Activated CD4-positive, alpha-beta T cell treated with anti-CD3 and anti-CD28 coated beads, Interleukin-2, amount 10 ng/mL, durations not matched to agents 7 days and 5 days (primary cell): ENCODE measurements at places on chromosomes 16 and 17.

- peak; percentile 66 for DNase-seq
Measured at GRCh38 chr16:88685156-88686061, 898 bp downstream of the SNAI3 start.

DNA sequence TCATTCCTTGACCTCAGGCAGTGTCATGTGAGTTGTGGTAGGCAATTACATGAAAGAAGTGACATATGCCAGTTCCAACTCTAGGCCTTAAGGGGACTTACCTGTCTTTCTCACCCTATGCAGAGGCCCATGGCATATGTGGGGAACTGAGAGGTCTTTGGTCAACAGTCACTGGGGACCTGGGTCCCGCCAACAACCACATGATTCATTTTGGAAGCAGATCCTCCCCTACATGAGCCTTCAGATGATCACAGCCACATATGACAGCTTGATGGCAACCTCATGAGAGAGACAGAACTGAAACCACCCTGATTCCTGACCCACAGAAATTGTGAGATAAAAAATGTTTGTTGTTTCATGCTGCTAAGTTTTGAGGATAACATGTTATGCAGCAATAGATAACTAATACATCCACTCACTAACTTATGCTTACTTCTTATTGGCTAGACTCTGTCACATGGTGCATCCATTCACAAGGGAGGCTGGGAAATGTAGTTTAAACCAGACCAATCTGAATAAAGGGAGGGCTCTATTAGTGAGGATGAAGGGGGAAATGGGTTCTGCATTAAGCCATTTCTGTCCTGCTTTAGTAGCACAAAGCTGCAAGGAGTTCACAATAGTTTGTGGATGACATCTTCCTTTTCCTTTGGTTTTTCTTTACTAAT lies 298.2 kb downstream of the HAPSTR1 start:
- no peak for DNase-seq

DNA sequence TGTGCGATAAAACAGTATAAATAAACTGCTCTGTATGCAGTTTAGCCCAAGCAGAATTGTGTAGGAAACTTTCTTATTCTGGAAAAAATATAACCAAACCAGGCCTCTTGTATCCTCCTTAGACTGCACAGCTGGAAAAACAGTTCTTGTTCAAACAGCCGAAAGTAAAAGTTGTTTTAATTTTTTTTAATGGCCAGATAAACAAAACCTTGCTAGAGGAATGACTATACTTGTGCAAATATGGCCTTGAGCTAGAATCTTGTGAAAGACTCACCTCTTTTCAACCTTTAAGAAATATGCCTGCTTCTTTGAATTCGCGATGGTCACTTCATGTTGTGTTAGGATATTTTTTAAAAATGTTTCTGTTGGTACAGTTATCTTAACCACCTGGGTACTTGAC lies 114.5 kb upstream of the MAF start:
- DNase-seq: no peak

- no peak for DNase-seq
Measured at GRCh38 chr17:81534157-81535006, 6.2 kb downstream of the FSCN2 start.

DNA sequence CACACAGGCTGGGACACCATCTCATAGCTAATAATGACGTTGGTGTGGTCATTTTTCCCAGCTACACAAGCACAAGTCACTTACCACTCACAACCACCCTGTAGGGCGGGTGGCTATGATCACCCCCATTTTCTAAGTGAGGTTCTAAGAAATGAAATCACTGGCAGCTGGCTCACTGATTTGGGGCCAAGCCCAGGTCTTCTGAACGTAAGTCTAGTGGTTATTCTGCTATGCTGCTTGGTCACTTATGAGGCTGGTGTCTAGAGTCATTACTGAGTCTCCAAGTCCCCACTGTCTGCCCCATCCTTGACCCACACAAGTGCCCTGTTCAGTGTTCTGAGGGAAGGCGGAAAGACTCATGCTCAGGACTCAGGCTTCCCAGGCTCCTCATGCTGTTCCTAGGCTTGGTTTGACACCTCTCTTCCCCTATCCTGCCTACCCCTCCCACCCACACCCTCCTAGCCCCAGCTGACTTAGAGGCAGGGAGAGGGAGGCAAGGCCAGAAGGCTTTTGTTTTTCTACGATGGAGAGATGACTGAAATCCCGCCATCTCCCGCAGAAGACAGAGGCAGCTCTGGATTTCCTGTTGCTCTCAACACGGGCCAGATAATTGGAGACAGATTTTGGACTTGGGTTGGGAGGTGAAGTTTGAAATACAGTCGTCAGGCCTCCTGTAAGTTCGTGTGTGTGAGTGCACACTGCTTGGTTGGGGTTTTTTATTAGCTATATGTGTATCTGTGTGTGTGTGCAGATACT lies 32.2 kb downstream of the FZD2 start:
- no peak for DNase-seq

DNA sequence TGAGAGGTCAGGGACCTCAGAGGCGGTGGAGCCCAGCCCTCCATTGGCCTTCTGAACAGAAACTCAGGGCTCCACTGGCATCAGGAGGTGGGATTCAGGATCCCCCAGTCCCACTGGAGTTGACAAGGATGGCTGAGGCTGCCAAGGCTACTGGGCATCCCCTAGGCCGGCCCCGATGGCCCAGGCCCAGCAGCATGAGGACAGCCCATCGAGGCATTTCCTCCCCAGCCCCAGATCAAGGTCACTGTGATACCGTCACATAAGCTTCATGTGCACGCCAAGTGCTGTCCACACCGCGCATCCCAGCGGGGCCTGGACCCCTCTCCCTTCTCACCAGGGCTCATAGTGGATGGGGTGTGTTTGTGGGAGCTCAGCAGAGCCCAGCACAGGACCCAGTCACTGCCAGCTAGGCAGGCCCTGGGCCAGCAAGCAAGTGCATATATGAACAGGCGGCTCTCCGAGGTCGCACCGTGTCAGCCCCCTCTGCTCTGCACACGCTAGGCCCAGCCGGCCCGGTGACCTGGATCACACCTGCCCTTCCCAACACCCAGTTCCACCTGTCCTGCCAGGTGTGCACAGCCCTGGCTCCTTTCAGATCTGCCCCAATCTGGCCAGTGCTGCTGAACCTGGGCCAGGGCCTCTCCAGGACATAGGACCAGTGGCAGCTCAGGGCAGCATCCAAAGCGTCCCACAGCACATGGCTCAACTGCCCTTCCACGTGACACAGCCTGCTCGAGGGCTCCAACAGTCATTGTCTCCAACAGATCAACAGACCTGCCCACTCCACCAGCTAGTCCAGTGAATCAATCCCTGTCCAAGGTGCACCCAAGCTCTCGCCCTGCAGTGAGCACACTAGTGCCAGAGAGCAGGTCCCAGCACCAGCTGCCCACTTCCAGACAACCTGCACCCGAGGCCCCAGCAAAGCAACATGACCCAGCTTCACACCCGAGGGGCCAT lies 32.8 kb upstream of the RASD1 start:
- DNase-seq: no peak

DNA sequence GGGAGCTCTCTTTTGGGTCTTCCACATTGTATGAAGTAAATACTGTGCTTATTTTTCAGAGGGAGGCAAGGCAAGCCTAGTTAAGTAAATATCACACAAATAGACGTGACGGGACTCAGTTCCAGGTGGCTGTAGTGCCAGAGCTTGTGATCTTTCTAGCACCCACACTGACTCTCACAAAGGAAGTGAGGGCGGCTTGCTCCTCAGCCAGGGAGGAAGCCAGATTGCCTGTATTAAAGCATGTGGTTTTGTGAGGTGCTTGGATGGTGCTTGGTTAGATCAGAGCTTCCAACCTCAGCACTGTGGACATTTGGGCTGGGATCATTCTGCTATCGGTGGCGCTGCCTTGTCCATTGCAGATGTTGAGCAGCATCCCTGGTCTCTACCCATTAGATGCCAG lies 80.1 kb downstream of the VAT1L start:
- DNase-seq: peak; percentile 28

GRCh38 chr17:48577330-48577945 lies 712 bp downstream of the HOXB4 start:
- no peak for DNase-seq

DNA sequence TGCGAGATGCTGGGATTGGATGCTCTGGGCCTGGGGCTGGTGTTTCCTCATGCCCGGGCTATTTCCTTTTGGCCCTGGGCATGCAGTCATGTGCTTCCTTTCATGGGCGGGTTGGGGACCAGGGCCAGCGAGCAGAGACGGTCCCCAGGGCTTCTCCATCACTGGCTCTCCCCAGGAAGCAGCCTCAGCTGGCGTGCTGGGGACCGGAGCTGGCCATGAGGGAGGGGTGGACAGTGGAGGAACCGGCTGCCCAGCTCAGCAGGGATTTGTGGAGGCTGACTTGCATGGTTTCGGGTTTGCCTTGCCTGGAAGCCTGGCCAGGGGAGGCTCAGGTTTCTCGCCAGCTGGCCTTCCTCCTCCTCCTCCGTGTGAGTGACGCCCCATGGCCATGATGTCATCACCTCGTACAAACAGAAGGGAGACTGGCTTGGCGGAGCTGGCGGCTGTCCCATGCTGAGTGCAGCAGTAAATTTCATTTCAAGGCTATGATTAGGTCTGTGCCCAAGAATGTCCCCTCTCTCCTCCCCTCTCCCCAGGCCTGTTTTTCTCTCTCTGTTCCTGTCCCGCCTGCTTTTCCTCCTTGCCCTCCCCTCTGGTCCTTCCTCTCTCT lies 8.9 kb upstream of the TIMP2 start:
- no peak for DNase-seq

DNA sequence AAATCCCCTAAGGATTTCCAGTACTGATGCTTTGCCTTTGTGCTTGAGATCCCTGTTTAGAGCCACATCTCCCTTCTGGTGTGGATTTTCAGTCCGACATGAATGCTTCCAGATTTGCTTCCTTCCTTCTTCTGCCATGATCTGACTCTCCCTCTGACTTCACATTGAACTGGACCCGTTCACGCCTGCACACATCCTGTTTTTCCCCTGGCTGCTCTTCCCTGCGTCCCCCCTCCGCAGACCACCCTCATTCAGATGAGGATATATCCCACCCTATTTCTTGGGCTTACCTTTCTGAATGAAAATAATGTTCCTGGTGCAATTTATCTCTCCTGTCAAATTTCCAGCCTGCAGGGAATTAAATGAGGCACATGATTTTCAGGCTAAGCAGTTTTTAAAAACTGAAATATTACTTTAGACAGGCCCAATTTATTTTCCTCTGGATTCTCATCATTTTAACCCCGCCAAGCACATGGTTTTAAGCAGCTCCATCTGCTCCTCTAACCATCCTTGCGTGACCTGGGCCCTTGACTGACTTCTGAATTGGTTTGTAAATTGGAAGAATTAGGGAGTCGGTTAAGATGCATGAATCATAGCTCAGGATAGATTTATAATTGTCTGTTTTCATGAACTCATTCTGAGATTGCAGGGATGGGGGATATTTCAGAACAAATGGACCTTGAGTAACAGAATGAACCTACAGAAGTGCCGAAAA lies 59.2 kb downstream of the BMERB1 start:
- DNase-seq: no peak

- no peak for DNase-seq
Measured at GRCh38 chr16:68447653-68448359, 502 bp downstream of the SMPD3 start.

DNA sequence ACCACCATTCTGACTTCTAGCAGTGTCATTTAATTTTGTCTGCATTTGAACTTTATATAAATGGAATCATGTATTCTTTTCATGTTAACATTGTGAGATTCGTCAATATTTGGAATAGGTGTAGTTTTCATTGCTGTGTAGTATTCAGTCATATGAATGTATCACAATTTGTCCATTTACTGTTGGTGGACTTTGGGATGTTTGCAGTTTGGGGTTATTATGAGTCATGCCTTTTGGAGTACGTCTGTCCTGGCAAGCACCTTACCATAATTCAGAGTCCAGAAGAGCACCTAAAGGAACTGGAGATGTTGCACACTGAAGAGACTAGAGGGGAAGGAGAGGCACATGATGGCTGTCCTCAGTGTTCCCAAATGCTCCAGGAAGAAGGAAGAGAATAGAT lies 3.1 kb upstream of the PHKG2 start:
- no peak for DNase-seq

DNA sequence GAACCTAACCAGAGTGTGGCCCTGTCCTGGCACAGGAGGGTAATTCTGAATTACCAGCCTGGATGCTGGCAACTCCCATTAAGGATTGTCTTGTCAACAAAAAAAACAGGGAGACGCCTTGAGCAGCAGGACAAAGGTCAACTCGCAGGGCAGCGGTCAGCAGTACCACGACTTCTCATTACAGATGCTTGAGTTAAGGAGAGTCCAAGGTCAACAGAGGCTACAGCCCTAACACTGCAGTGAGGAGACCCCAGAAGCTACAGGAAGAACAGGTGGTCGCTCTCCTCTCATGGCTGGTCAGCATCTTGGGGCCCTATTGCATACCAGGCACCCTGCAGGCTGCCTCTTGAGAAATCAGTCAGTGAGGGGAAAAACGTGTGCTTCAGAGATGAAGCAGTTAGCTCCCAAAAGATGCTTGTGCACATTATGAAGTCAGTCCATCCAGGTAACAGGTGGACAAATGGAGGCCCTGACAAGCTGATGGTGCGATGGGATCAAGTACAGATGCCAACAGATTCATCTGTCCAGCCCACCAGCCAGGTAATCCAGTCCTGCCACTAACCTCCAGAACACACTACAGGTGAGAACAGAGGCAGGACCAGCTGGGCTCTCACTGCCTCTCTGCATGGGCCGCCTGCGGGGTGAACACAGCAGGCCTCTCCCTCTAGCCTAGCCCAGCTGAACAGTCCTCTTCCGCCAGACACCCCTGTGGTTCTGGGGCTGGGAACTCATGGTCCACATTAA lies 4.2 kb downstream of the CSNK1D start:
- no peak for DNase-seq

- DNase-seq: no peak
Measured at GRCh38 chr16:83348991-83349390, 458.8 kb upstream of the HSBP1 start.

- peak; percentile 20 for DNase-seq
Measured at GRCh38 chr17:38926293-38927070, 1.1 kb downstream of the LASP1NB start.

DNA sequence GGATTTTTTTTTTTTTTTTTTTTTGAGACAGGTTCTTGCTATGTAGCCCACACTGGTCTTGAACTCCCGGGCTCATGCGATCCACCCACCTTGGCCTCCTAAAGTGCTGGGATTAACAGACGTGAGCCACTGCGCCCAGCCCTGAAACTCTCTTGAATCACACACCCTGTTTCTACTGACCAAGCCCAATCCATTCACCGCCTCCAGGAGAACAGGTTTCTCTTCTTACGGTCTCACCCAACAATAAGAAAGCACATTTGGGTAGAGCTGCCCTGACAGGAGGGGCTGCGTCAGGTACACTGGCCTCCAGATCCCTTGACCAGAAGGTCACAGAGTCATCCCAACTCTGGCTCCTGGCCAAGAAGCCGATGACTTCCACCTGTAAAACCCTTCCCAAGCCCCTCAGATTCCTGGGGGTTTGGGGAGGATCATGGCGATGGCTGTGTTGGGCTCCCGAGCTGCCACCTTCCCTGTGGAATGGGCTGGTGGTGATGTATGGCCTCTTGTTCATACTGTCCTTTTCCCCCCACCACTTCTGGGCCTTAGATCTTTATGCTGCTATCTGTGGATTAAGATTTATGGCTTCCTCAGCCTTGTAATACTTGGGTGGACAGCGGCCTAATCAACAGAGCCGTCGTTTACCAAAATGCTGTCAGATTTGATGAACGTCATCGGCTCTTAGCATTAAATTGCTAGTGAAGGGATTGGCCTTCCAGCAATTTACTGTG lies 89.1 kb downstream of the KATNIP start:
- no peak for DNase-seq

GRCh38 chr17:64102627-64103390 lies 27.1 kb downstream of the ERN1 start:
- DNase-seq: no peak

- DNase-seq: no peak
Measured at GRCh38 chr17:57170866-57171265, 85.5 kb upstream of the MSI2 start.
